ENCODE measurements at places on chromosomes 7 and 10.
A peak's percentile ranks its signal among the peaks of the same experiment; 100 is the strongest.

- no peak for DNase-seq
These were observed 16.5 kb upstream of the CREB5 start for GRCh38 chr7:28395831-28396230.

- DNase-seq = no peak
These were observed 76.5 kb downstream of the JAZF1 start for GRCh38 chr7:28104041-28104541.

- no peak for DNase-seq
These were observed 9.6 kb upstream of the CCM2 start for GRCh38 chr7:44990109-44991023.

DNA sequence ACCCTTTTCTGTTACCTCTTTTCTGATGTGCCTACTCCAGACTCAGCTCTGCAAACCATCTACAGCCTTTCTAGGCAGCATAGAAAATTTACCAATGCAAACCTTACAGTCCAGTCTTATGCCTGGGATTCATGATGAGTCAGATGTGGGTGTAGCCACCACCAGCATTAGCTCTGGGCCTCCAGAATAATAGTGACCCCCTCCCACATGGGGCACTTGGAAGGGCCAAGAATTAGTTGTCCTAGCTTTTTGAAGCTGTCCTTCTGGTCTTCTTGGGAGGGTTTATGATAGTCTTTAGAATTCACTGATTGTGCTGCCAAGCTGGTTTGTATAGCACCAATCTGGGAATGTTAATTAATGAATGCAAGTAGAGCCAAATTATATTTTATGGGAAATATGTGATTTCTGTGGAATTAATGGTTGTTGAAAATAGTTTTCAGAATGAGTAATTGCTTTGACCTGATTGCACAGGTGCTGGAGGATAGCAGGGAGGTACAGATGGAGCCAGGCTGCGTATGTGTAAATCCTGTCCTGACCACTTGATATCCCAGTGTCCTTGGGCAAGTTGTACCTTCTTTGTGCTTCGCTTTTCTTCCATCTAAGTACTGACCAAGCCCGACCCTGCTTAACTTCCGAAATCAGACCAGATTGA, 94.8 kb downstream of the CPED1 start:
- DNase-seq = no peak

GRCh38 chr10:99975106-99975829, 34.5 kb downstream of the DNMBP start:
- peak; percentile 76 for DNase-seq

GRCh38 chr7:138982204-138982623, 1.0 kb upstream of the KIAA1549 start:
- no peak for DNase-seq

- DNase-seq = no peak
These were observed 19.2 kb downstream of the PSAP start for GRCh38 chr10:71831646-71832552.

DNA sequence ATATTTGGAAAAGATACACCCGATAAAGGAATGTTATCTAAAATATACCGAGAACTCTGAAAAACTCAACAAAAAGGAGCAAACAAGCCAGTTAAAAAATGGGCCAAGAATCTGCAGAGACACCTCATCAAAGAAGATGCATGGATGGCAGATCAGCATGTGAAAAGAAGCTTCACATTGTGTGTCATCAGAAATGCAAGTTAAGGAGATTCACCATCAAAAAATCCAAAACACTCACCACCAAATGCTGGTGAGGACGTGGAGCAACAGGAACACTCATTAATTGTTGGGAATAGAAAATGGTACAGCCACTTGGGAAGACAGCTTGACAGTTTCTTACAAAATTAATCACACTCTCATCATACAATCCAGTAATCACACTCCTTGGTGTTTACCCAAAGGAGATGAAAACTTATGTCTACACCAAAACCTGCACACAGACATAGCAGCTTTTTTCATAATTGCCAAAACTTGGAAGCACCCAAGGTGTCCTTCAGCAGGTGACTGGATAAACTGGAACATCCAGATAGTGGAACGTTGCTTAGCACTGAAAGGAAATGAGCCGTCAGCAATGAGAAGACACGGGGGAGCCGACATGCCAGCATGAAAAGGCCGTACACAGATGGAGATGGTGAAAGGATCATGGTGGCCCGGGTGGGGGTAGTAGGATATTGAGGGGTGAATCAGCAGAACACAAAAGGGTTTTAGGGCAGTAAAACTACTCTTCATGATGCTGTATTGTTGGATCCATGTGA, 27.9 kb upstream of the PWWP2B start:
- no peak for DNase-seq

DNA sequence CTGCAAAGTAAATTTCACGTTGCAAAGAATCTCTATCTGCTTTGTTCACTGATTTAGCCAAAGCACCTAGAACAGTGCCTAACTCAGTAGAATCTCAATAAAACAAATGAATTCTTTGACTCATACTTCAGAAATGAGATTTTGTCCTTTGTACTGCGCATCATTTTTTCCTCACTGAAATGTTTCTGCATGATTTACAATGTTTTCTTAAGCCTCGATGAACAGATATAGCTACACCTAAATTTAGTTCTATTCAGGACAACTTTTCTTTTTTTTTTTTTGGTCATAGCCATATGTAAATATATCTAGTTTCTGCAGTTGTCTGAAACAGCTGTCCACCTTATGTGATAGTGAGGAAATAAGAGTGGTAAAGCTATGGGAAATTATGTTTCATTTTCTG, 15.3 kb downstream of the GNAT3 start:
- DNase-seq = no peak

DNA sequence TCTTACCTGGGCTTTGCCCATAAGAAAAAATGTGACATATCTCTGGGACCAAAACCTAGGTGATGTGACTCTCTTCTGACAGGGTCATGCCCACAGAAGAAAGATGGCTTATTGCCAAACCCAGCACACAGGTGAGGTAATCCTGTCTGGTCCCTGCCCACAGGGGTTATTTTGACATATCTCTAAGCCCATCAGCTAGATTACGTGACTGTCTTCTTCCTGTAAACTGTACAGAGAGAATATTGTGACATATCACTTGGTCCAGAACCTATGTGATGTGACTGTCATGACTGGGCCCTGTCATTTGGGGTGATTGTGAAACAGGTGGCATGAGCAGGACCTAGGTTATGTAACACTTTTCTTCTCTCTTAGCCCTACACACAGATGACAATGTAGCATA, 48.8 kb upstream of the ZNF680 start:
- no peak for DNase-seq

GRCh38 chr7:34453150-34453549, 204.9 kb upstream of the NPSR1 start:
- no peak for DNase-seq

GRCh38 chr10:30357806-30358205, 8.7 kb upstream of the MTPAP start:
- DNase-seq = no peak

DNA sequence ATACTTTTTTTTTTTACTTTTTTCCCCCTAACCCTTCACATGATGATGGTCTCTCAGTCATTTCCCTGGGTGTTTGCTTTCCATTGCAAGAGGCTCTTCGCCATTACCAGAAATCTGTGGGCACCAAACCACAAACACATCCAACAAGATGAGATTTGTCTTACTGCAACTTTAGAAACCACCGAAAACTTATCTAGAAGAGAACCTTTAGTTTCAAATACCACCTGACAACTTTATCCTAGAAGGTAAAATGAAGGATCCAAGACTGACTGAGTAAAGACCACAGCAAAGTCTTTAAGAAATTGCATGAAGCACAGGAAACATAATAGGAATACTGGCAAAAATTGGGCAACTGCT, 363.3 kb upstream of the MBL2 start:
- DNase-seq = no peak

DNA sequence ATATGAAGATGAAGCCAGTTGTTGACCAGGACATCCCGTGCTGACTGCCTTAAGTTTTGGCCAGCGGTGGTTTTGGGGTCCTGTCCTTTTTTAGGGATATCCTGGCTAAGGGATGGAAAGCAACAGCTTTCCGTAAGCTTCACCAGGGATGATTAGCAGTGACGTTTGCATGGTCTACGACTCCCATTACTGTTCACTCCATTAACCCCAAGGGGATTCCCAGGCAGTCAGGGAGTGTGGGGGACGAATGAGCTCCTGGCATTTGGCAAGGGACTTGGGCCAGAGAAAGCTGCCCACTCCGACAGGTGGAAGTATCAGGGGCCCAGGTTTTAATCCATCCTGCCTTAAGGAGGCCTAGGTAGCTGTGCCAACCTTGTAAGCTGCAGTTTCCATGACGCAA, 66.8 kb downstream of the ITGB1 start:
- DNase-seq = no peak

- no peak for DNase-seq
These were observed 27.9 kb upstream of the ASCC1 start for GRCh38 chr10:72243822-72244437.

GRCh38 chr7:141664450-141664849, 37.5 kb downstream of the DENND11 start:
- DNase-seq = no peak

DNA sequence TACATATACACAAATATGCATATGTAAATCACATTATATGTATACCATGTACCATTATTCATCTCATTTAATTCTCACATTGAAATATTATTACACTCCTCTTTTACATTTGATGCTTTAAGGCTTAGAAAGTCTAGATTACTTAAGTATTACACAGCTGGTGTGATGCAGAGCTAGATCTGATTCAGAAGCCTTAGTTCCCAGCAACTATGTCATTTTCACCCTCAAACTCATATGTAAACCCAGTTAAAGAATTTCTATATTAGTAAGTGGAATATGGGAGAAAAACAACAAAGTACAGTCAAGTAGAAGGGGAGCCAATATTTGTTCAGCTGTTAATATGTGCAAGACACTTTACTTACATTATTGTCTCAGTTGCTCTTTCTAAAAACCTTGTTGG, 74.3 kb upstream of the CSTF2T start:
- DNase-seq = no peak

DNA sequence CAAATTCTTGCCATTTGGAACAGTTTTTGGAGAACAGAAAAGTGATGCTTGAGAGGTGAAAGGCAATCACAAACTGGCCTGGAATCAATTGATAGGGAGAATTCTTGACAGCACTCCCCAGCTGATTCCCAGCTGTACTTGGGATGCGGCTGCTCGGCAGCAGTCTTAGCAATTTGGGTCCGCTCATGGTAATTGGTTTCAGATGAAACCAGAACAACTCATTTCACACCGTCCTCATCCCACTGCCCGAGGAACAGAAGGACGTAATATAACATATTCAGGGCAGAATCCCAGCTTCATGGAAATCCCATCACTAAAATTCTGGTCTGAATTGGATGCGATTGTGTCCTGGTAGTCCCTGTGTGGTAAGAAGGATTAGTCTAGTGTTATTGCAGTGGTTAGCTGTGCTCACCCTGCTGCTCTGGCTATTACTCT, 223.3 kb upstream of the FERD3L start:
- DNase-seq = no peak

DNA sequence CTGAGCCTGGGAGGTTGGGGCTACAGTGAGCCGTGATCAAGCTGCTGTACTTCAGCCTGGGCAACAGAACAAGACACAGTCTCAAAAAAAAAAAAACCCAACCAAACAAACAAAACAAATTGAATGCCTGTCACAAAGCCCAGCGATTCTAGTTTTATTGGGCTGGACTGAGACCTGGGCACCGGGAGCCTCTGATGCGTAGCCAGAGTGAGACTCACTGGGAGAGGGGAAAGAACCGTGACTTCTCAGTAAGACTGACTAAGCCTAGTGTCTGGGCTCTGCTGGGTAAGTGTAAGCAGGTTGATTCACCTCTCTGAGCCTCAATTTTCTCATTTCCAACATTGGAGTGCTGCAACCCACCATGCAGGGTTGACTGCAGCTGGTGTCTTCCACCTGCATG, 10.1 kb upstream of the LEP start:
- no peak for DNase-seq

DNA sequence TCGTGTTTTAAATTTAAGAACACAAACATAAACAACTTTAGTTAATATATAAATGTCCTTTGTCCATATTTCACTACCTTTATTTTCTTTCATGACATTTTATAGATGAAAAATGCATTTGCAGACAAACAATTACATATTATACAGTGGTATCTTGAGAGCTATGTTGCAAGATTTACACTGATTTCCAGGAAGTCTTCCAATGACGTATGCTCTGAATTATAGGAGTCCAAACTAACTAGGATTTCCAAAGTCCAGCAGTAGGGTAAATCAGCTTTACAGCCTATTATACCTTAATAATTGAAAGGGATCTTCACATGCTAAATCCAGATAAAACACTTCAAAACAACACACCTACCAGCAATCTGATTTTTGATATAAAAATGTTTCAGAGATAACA, 69.4 kb downstream of the HYCC1 start:
- no peak for DNase-seq

GRCh38 chr10:86703176-86703575, 34.9 kb downstream of the LDB3 start:
- no peak for DNase-seq

GRCh38 chr7:82044497-82045080, 274.7 kb upstream of the HGF start:
- DNase-seq = peak; percentile 9

- DNase-seq = no peak
These were observed 2.7 kb downstream of the CDCA7L start for GRCh38 chr7:21942955-21943354.

GRCh38 chr7:80967071-80967916, 48.4 kb upstream of the SEMA3C start:
- peak; percentile 24 for DNase-seq

GRCh38 chr10:6014241-6014761, 37.0 kb upstream of the IL15RA start:
- DNase-seq = peak; percentile 65

GRCh38 chr7:90465816-90466215, 3.6 kb upstream of the PTTG1IP2 start:
- DNase-seq = no peak

GRCh38 chr10:128377988-128378387, 251.8 kb upstream of the MKI67 start:
- DNase-seq = no peak

DNA sequence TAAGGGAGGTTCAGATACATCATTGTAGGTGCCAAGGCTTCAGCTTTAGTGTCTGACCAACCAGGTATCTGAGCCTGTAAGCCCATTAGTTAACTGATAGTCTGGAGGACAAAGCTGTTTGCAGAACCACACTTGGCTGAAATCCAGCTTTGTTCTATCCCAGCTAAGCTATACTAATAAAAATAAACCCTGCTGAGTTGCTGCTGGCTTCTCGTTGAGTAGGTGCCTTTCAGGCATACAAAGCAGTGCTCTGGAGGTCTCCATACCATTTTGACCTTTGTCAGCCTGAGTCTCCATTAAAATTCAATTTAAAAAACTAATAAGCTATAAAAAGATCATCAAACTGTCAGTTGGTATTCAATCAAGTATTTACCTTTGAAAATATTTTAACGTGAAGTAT, 22.0 kb downstream of the CDCA7L start:
- DNase-seq = no peak

Measured in MV-4-11 (cell line).